Stimulated activated CD4-positive, alpha-beta T cell treated with anti-CD3 and anti-CD28 coated beads, Interleukin-1b, Interleukin-23, amount 100 ng/mL, for 1 hour (primary cell): ENCODE measurements at places on chromosomes 6 and 20.

DNA sequence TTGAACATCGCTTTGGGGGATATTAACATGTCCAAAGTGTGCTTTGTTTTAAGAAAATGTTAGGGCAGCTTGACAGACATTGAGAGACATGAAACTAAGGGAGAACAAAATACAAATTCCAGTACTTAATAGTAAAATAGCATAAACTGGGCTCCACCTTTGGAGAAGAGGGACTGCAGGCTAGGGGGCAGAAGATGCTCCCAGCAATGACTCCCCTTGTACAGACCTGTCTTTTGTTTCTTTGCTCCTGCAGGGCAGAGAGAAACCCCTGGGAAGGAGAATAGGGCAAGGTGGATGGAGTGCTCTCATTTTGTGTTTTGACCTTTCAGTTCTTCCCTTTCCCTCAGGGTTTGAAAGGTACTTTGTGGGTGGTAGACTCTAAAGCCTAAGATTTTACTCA is 115.6 kb upstream of the PLCB4 start:
- DNase-seq: no peak

- no peak for DNase-seq
Measured at GRCh38 chr6:68144667-68145066, 490.4 kb upstream of the ADGRB3 start.

GRCh38 chr6:30990422-30991086 is 7.0 kb downstream of the MUC21 start:
- DNase-seq: no peak

GRCh38 chr20:57785061-57785460 is 75.2 kb upstream of the PMEPA1 start:
- no peak for DNase-seq

GRCh38 chr6:117157448-117157847 is 107.9 kb upstream of the VGLL2 start:
- no peak for DNase-seq

GRCh38 chr6:163723759-163724158 is 309.2 kb downstream of the QKI start:
- no peak for DNase-seq

GRCh38 chr6:14360565-14360964 is 243.0 kb downstream of the CD83 start:
- DNase-seq: no peak

DNA sequence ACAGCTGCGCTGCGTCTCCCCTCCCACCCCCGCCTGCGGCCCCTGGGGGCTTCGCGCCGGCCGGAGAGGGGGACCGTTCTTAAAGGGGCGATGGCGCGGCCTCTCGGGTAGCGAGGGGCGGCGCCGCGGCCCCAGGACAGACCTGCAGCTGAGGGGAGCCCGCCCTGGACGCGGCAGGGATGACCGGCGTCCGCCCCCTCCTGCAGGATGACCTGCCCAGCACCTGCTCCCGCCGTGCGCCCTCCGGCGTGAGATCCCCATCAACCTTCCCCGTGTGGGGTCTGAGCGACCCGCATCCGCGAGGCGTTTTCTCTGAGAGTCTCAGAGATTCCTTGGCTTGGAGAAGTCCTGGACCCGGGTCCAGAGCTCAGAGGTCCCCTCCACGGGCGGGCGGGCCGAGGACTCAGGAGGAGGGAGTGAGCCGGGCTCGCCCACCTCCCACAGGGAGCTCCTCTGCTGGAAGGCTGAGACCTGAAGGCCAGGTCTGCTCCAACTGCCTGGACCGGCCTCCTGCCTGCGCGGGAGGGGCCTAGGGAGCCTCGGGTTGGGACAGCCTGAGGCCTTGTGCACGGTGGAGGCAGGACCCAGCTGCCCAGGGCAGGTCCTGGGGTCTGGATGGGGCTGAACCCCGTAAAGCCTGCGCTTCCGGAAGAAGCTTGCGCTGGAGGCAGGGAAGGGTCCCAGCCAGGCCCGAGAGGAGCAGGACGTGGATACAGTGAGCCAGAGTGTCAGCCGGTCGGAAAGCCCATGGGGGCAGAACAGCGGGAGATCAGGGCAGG is 532 bp upstream of the NKAIN4 start:
- DNase-seq: no peak

GRCh38 chr6:21137700-21138335 is 455.7 kb upstream of the SOX4 start:
- no peak for DNase-seq

GRCh38 chr6:167907837-167908681 is 81.3 kb downstream of the AFDN start:
- DNase-seq: no peak

- no peak for DNase-seq
Measured at GRCh38 chr6:175680-176079, 116.6 kb upstream of the DUSP22 start.
